ENCODE measurements at places on chromosomes 16 and 17. TPM values are rescaled to one million over a fixed set of nuclear protein-coding genes. Genes with fewer than 3 reads are reported as not detected.

GRCh38 chr17:38867968-38868816 lies 1.7 kb upstream of the LASP1 start:
- peak; percentile 84 for DNase-seq

DNA sequence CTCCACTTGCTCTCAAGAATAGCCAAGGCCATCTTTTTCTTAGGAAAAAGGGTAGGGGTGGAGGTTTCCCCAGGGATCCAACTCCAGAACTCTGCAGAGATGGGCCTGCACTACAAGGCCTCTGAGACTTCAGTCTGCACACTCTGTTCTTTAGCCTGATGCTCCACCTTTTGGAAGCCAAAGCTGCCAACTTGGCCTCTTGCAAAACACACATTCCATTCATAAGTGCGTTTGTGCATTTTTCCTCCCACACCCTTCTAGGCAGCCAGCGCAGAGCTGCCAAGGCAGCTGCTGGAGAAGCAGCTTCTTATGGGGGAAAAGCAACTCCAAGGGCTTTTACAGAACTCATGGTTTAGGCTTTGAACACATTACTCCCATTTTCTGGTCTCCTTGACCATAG lies 45.3 kb downstream of the REXO5 start:
- DNase-seq, result peak; percentile 84

DNA sequence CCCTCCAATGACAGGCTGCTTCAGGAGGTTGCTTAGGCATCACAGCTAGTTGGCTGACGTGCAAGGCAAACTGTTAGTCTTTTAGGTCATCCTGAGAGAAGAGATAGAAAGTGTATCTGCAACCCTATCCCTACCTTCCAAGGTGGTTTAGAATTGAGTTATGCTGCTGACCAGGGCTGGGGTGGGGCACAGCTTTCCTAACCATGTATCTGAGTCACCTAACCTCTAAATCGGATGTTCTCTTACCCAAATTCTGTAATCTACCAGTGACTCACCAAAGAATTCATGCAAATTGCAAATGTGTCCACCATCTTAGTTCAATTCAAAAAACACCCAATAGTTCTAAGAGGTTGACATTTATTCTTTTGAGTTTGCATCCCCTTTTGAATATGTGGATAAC lies 107.2 kb upstream of the DYNLRB2 start:
- DNase-seq, result no peak

- DNase-seq, result no peak
Measured at GRCh38 chr17:21253646-21254441, 634 bp upstream of the NATD1 start.

DNA sequence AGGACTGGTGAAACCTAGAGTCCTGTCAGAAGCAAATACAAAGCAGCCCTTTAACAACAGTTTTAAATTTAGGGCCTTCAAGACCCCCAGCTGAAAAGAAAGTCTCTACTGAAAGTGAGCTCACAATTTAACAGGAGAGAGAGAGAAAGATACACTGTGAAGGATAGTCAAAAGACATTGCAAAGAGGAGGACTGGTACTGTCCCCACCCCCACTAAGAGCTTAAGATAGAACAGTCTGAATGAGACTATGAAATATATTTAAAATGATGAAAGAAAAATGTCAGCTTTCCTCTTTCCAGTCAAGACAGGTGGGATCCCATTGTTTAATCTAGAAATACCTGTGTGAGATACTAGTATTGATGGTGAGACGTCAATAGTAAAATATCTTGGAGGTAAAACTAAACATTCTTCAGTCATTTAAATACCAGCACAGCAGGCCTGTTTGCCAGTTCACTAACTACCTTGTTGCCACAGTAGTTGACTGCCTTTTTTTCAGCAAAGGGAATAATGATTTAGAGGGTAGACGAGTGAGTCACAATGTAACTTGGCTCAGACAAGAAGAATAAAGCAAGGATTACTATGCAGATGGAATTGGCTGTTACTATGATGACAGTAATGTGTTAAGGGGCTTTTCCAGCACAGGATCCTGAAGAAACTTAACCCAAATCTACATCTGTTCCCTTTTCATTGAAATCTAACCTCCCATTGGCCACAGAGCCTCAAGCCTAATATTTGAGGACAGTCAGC lies 47.2 kb upstream of the RASL10B start:
- DNase-seq, result peak; percentile 18

DNA sequence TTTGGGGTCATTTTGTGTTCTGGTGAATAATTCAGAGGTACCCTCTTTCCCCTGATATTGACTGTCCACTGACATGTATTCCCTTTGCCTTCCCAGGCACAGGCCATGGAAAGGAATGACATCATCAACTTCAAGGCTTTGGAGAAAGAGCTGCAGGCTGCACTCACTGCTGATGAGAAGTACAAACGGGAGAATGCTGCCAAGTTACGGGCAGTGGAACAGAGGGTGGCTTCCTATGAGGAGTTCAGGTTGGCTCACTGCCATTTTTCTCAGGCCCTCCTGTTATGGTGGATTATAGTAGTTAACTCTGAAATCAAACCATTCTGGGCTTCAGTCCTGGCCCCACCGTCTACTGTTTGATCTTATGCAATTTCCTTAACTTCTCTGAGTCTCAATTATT lies 1.6 kb upstream of the EFTUD2 start:
- DNase-seq, result no peak

DNA sequence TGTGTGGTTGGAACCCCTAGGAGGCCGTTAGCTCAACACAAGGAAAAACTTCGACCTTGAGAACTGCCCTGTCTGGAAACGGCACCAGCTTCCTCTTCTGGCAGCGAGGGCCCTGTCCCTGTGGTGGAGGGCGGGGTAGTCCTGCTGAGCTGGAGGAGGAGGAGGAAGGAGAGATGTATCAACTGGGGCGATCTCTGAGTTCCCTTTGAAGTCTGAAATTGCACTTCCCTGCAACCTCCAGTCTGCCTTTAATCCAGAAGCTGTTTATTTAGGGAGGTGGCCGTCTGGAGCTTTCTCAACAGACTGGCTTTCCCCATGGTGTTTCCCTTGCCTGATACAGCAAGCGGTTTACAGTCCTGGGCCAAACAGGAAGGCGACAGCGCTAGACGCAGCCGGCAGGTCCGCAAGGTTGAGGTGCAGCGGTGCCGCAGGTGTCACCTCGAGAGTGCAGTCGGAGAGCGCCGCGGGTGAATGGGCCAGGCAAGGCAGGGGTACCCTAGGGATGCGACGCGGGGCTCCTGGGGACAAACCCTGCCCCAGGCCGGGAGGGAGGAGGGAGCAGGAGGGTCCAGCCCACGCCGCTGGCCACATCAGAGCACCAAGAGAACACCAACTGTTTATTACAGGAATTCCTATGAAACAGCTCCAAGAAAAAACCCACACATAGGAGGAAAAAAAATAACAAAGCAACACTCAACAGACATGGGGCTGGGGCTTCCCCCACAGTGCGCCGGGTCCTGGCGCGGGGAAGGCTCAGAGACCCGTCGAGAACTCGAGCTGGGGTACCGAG lies 11.4 kb upstream of the MRPS23 start:
- no peak for DNase-seq

GRCh38 chr17:80839970-80840369 lies 151.7 kb upstream of the CHMP6 start:
- DNase-seq, result no peak

DNA sequence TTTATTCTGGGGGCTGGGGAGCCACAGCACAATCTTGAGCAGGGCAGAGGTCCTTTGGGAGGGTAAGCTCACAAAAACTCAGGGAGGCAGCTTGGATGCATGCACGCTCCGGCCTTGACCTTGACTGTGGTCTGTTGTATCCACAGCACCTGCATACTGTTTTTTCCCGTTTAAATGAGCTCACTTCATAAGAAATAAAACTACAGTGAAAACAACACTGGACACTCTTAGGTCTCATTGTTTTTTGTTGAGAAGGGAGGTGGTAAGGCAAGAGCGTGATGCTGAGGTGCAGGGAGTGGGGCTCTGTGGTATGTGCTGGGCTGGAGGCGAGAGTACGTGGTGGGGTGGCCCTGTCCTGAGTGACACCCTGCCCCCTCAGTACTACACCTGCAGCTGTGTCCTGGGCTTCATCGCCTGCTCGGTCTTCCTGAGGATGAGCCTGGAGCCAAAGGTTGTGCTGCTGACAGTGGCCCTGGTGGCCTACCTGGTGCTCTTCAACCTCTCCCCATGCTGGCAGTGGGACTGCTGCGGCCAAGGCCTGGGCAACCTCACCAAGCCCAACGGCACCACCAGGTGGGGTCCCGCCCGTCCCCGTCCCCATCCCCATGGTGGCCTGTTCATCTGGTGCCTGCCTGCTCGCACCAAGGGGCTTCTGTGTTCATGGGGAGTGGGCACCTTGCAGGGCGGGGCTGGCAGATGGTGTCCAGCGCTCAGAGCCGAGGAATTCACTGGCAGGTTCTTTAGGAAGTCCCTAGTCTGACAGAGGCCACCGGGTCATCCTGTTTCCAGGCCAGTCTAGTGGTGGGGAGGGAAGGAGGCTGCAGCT lies 44.2 kb downstream of the ADCY7 start:
- DNase-seq, result no peak

DNA sequence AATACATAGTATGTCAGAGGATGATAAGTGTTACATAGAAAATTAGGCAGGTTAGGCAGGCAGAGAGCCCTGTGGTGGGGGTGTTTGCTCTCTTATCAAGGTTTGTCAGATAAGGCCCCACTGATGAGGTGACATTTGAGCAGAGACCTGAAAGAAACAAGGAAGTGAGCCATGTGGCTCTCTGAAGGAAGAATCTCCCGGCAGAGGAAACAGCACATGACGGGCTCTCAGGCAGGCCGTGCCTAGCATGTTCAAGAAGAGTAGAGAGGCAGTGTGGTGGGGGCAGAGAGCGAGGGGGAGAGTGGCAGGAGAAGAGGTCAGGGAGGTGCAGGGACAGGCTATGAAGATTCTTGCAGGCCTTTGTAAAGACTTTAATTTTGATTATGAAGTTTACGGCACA lies 82.0 kb upstream of the ASIC2 start:
- no peak for DNase-seq

DNA sequence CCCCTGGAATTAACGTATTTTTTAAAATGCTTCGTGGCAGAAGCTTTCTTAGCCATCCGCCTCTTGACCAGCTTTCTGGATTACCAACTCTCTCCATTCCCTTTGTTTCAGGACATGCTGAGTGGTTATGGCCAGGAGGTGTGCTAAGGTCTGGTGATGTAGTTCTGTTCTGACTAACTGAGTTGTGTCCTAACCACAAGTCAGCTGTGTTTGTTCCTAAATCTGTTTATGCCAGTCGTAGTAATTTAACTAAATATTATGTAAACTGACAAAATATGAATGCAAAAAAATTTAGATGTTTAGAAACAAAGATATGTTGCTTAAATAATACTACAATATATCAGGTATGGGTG lies 61.6 kb downstream of the MRTFB start:
- DNase-seq, result no peak

- no peak for DNase-seq
Measured at GRCh38 chr17:343211-343610, 9.4 kb downstream of the RPH3AL start.

GRCh38 chr17:37815536-37815935 lies 70.7 kb upstream of the HNF1B start:
- DNase-seq, result no peak

DNA sequence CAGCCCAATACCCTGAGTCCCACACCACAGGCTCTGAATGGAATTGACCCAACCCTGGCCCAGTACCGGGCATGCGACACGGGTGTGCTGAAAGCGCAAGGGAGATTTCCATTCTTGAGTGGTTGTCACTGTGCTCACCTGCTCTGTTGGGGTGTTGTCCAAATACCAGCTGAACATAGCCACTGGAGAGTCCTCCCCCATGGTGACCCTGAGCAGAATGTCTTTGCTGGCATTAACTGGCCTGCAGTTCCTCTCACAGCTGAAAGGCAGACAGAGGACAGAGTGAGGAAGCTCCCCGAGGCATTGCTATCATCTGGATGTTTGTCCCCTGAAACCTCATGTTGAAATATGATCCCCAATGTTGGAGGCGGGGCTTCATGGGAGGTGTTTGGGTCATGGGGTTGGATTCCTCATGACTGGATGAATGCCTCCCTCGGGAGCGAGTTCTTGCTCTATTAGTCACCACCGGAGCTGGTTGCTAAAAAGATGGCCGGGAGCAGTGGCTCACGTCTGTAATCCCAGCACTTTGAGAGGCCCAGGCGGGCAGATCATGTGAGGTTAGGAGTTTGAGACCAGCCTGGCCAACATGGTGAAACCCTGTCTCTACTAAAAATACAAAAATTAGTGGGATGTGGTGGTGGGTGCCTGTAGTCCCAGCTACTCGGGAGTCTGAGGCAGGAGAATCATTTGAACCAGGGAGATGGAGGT lies 57.3 kb upstream of the BCO1 start:
- peak; percentile 78 for DNase-seq

DNA sequence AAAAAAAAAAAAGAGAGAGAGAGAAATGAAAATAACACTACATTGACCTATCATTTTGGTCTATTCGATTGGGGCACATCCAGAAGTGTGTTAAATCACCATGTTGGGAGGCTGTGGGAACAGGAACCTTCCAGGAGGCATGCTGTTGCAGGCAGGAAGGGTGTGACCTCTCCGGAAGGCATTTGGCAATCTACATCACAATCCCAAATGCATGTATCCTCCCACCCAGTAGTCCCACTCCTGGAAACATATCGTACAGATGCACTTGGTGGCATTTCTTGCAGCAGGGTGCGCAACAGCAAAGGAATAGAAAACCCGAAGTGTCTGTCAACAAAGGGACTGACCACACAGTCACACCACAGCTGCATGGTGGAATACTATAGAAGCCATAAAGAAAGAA lies 7.9 kb downstream of the PLLP start:
- no peak for DNase-seq

- DNase-seq, result no peak
Measured at GRCh38 chr16:27269300-27270150, 953 bp upstream of the NSMCE1 start.

DNA sequence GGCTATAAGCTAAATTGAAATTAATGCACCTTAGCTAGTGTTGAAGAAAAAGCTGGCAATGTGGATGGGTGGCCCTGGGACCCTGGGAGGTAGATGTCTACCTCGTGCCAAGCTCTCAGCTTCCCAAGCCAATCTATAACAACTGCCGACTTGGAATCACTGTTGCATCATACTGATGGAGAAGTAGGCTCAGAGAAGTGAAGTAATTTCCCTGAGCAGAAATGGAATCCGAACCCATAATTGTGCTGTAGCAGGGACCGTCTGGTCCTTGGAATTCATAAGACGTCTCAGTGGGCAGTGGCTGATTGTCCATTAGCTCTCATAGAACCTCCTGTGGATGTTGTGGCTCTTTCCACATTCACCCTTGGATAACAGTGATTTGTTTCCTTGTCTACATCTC lies 196.6 kb downstream of the RAB11FIP4 start:
- no peak for DNase-seq

- DNase-seq, result no peak
Measured at GRCh38 chr17:39776252-39776651, 38.5 kb downstream of the GRB7 start.

The FOXN1 gene
- polyA plus RNA-seq, result not detected

The HSBP1 gene
- 141 TPM for polyA plus RNA-seq

The PIPOX gene
- 1.2 TPM for polyA plus RNA-seq

The ZPBP2 gene
- not detected for polyA plus RNA-seq

The SOX15 gene
- 1.1 TPM for polyA plus RNA-seq

The CCL7 gene
- polyA plus RNA-seq, result not detected

The CX3CL1 gene
- polyA plus RNA-seq, result 3.1 TPM

The PRR29 gene
- polyA plus RNA-seq, result 3.1 TPM

The ENPP7 gene
- not detected for polyA plus RNA-seq

The C17orf78 gene
- polyA plus RNA-seq, result 0.08 TPM

The ZNF23 gene
- 14.0 TPM for polyA plus RNA-seq

The CCL16 gene
- polyA plus RNA-seq, result 0.35 TPM

The DNAH2 gene
- 5.6 TPM for polyA plus RNA-seq

The CD300A gene
- polyA plus RNA-seq, result 3.5 TPM

The ST6GALNAC2 gene
- polyA plus RNA-seq, result 1.7 TPM
